Esophagus squamous epithelium (tissue), 5 donors: ENCODE measurements at places on chromosomes 3 and 15.

DNA sequence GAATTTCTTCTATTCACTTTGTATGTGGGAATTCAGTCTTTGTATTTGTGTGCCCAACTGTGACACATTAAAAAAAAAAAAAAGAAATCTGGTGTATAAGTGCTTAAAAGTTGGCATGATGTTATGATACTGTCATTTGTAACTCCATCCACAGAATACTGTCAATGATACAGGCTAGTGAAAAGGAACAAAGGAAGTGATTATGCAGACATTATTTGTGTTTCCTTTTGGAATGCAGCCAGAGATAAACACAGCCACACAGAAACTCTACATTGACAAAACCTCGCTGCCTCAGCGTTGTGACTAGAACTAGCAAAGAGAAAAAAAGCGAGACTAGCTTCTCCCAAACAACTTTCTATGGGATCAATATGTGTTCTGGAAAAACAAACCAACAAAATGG, 519.2 kb upstream of the AGTR1 start:
- DNase-seq = no peak

GRCh38 chr15:31148297-31149087, 47.0 kb upstream of the TRPM1 start:
- DNase-seq = no peak

- DNase-seq = no peak
Observed at GRCh38 chr3:143751643-143752178, 96.6 kb downstream of the SLC9A9 start.

DNA sequence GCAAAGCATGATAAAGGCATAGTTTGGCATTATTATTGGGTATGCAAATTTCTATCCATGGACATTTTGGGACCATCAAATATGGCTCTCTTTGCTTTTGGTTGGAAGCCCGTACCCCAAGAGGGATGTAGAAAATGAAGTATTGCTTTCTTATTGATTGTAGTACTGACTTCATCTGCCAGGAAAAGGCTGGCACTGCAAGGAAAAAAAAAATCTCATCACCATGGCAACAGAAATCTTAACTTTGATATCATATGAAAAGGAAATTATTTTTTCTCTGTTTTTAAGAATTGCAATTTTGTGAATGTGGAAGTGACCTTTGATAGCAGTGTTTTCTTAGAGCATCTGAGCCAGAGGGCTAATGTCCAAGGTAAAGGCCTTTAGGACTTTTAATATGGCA, 151.7 kb downstream of the TMEM108 start:
- no peak for DNase-seq

DNA sequence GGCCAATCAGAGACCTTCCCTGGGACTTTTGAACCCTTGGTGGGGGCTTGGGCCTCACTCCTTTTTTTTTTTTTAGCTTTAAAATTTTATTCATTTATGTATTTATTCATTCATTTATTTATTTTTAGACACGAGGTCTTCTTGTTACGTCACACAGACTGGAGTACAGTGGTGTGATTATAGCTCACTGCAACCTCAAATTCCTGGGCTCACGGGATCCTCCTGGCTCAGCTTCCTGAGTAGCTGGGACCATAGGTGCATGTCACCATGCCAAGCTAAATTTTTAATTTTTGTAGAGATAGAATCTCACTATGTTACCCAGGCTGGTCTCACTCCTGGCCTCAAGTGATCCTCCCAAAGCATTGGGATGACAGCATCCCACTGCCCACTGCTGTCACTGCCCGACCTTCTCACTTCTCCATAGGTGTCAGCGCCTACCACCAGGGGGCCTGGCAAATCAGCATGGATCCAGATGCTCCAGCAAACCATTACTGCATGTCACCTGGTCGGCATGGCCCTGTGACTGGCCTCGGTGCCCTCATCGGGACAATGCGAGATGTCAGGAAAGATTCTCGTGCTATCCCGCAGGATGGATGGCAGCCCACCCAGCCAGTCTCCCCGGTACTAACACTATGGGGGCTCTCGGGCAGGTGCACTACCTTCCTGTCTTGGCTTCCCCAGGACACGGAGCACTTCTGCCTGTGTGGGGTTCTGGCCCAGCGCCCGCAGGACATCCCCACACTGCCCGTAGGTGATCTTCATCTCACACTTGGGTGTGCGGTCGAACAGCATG, 3.0 kb downstream of the MYL3 start:
- DNase-seq = no peak

- DNase-seq = no peak
Observed at GRCh38 chr3:113834983-113835382, 3.6 kb upstream of the GRAMD1C start.

GRCh38 chr15:39752991-39753390, 29.6 kb downstream of the FSIP1 start:
- no peak for DNase-seq

DNA sequence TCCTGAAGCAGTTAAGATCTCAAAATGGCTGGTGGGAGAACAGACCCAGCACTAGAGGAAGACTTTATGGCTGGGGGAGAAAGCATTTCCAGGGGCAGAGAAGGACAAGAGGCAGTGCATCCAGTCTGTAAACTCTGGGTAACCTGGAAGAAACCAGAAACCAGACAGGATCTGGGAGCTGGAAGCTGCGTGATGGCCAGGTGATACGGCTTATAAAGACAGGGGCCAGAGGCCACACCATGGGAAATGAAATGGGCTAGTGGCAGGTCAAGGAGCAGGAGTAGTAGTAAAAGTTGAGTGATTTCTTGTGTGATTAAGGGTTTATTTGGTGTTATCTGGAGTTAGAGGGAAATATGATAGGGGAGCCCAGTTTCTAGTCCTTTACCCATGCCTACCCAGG, 144.7 kb upstream of the ARRDC4 start:
- DNase-seq = no peak

DNA sequence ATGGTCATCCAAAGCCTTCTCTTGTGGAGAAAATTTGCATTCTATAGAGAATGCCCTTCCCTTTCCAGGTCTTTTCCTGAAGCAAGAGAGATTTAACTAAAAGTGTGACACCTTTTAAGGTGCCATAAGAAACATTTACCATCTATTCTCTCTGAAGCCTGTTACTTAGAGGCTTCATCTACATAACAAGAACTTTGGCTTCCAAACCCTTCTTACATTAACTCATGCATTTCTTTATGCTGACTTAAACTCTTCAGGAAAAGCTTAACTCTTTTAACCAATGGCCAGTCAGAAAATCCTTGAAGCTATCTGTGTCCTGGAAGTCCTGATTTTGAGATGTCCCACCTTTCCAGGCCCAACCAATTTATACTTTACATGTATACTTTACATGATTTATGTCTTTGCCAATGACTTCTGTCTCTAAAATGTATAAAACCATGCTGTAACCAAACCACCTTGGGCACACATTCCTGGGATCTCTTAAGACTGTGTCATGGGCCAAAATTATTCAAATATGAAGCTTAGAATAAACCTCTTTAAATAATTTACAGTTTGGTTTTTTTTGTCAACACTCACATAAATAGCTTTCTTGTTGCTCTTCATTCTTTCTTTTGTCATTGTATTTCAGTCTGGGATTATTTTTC, 472.6 kb upstream of the NECTIN3 start:
- DNase-seq = no peak

GRCh38 chr15:21261396-21261964, 178.8 kb downstream of the POTEB3 start:
- no peak for DNase-seq

DNA sequence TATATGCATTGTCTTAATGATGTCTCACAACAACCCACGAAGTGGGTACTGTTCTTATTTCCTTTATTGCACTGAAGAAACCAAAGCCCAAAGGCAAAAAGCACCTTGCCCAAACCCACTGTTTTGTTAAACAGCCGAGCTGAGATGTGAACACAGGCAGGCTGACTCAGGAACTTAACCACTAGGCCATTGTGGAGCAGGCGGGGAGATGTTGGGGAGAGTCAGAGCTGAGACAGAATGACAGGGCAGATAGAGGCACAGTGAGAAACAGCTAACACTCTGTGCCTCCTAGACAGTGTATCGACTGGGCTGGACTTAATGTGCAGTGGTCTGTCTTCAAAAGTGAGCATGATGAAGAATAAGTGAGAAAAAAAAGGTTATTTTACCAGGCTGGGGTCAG, 56.5 kb downstream of the RPLP1 start:
- no peak for DNase-seq

- DNase-seq = no peak
Observed at GRCh38 chr3:58107597-58107996, 99.4 kb downstream of the FLNB start.

DNA sequence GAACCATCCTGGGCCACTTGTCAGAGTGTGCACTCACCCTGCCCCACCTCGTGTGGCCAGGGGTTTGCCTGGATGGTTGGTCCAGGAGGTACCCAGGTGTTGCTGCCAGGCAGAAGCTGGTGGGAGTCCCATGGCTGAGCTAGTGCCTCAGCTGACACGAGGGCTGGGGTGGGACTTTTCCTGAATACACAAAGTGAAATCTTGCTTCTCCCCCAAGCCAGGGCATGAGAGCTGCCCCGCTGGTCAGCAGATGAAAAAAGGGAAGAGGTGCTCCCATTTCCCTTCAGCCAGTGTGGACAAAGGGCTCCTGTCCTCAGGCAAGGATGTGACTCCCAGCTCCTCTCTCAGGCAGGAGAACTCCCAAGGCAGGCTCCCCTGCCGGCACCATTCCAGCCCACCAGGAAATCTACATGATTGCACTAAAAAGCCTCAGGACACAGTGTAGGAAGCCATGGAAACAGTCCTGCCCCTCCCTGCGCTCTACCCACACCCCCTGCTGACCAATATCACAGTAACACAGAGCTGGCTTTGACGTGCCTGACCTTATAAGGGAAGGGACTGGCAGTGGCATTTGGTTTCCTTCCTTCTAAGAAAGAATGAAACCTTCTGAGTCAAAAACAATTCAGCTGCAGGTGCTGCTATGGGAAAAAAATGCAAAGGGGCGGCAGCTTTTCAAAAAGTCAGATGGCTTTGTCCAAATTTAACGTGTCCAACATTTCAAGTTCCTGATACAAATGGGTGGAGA, 33.9 kb downstream of the MYO5C start:
- DNase-seq = no peak

DNA sequence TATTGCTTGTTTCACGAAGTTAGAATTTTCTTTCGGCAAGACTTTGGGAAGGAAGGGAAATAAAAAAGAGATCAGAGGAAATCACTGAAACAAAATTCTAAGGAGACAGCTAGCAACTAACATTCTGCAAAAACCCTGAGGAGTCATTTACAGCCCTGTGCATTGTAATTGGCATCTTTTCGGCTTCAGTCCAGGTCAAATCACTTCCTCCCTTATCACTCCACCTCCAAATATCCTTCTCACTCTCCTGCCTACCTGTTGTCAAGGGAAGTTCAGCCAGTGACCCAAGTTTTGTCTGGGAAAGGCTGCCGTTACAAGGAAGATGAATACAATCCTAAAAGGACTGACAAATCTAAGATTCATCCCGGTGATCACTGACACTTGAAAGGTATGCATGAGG, 39.6 kb downstream of the MDFIC2 start:
- no peak for DNase-seq

DNA sequence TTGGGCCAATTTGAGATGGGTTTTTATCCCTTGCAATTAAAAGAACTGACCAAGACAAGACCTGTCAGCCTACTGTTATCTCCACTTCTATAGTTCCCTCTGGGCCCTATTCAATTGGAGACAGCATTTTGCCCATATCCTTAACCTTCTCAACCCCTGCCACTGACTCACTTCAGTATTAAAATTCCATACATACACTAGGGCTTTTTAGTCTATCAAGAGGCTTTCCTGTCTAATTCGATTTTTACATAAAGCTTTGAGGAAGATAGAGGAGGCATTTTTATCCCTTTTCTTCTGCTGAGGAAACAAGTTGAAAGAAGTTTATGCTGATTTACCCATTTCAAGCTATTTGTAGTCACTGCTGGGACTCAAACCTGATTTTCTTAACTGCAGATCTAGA, 51.1 kb downstream of the GTF2E1 start:
- no peak for DNase-seq

DNA sequence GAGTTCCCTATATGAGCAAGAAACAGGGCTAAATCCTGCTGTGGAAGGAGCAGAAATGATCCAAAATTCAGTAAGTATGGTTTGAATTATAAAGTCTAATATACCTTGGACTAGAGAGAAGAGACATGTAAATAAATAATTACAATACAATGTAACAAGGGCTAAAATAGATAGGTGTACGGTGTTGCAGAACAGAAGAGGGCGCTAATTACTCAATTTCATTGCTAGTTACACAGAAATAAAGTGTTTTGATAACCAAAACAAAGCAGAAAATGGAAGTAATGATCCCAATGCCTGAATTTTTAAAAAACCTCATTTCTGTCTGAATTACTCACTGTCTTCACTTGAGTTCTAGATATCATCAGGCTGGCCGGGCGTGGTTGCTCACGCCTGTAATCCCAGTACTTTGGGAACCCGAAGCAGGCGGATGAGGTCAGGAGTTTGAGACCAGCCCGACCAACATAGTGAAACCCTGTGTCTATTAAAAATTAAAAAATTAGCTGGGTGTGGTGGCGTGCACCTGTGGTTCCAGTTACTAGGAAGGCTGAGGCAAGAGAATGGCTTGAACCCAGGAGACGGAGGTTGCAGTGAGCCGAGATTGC, 8.3 kb upstream of the PLCH1 start:
- DNase-seq = no peak

DNA sequence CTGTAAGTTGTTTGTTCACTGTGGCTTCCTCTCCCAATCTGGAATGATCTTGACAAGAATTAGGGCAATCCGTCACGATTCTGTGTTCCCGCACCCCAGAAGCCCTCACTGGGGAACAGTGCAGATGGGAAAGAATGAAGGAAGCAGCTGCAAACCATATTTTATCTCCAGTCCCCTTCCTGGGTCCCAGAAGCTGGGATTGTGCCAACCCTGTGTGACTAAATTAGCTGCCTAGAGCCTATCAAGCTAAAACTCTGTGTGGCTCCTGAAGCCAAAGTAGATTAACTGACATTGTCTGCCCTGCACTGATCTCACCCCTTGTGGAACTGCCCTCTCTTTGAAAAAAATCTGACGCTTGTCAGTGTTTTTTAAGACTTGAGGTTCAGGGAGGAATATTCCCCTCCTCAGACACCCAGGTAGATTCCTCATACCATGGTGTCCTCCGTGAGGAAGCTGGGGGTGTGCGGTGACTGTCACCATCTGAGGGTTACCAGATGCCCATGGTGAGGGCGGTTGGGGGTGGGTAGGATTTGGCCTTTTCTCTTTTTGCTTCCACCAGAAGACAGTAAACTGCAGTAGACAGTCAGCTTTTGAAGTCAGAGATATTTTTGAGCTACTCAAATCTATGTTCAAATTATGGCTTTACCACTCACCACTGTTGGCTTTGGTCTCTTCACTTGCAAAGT, 358.3 kb upstream of the TPM1 start:
- no peak for DNase-seq

GRCh38 chr3:157789162-157789561, 285.9 kb upstream of the VEPH1 start:
- no peak for DNase-seq

- no peak for DNase-seq
Observed at GRCh38 chr3:43866529-43867353, 176.0 kb downstream of the ABHD5 start.
